RWPE2 (cell line): ENCODE measurements at places on chromosomes 5 and 9.

- no peak for DNase-seq
Observed at GRCh38 chr5:116702776-116703175, 128.2 kb upstream of the SEMA6A start.

DNA sequence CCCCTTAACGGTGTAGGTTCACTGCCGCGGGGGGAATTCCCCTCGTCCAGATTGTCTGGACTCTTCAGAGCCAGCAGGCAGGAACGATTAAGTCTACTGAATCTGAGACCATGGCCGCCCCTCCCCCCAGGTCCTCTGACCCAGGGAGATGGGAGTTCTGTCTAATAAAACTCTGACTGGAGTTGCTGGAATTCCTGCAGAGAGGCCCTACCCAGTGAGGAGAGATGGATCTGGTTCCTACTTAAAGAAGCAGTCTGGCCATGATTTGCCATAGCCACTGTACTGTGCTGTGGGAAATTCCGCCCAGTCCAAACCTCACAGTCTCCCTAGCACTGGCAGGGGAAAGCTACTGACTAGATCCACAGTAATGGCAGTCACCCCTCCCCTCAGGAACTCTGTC is 237.7 kb upstream of the RASA1 start:
- no peak for DNase-seq

DNA sequence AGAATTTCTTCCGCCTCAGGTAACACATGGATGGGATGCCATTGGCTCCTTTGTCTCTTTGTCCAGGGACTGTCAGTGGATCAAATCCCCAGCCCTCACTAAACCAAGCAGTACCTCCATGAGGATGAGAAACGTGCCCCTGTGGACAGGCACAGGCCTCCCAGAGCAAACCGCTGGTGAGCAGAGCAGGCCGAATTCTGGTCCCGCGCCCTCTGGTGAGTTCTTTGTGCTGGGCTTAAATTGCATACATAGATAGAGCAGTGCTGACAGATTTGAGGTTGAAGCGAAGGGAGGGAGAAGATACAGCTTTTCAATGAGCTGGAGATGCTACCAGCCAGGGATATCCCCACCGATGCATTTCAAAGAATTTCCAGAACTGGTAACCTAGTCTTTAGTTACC is 143.8 kb downstream of the HSD17B3 start:
- DNase-seq: no peak

GRCh38 chr9:119029886-119030285 is 339.3 kb downstream of the BRINP1 start:
- no peak for DNase-seq

GRCh38 chr9:38041564-38042243 is 27.3 kb downstream of the SHB start:
- DNase-seq: no peak
